Right lobe of liver (tissue), 6 donors: ENCODE measurements at places on chromosomes 6 and 20.
A peak's percentile ranks its signal among the peaks of the same experiment; 100 is the strongest.

DNA sequence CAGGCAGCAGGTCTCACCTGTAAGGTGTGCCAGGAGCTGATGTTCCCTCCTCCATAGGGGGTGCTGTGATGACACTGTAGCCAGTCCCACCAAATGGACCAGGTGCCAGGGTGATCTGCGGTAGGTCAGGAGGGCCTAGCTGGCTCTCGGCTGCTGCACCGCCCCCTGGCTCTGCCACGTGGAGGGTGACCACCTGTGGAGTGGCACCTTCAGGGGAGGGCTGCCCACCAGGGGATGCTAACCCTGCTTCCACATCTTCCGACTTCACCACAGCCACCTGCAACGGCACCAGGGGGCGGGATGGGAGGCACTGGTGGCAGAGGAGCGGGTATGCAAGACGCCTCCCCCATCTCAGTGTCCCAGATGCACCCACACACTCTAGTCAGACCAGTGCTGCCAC is 18.3 kb downstream of the ZNF335 start:
- DNase-seq, result no peak

GRCh38 chr20:1005452-1006027 is 3.4 kb upstream of the RSPO4 start:
- DNase-seq, result no peak

GRCh38 chr6:110731196-110731595 is 84.1 kb downstream of the CDK19 start:
- no peak for DNase-seq

DNA sequence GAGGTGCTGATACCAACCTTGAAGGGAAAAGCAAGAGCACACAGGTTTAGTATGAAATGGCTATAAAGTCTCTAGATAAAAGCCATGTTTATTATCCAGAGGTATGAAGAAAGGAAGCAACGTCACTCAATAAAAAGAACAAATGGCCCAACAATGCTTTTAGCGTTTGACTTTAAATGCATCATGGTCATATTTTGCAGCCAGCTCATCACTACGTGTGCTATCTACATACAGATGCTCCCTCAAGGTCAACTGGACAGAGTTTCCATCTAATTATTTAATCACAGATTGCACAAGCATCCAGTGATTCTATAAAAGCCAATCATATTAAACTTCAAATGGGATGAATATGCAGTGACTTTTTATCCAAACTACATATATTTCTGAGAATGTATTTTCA is 127.6 kb upstream of the SYNDIG1 start:
- no peak for DNase-seq

DNA sequence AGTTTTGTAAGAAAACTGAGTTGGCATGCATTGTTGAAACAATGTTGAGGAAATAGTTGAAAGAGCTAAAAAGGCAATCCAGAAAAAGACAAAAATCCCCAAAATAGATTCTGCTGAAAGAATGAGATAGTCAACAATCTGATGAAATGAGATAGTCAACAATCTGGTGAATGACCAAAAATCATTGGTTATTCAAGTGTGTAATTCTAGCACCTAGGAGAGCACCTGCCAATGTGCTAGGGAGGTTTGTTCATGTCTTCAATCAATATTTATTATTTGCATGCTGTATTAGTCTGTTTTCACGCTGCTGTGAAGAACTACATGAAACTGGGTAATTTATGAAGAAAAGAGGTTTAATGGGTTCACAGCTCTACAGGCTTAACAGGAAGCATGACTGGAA is 307.1 kb upstream of the HSF2 start:
- DNase-seq, result no peak

- DNase-seq, result no peak
Observed at GRCh38 chr20:1618954-1619540, 762 bp downstream of the SIRPB1 start.

DNA sequence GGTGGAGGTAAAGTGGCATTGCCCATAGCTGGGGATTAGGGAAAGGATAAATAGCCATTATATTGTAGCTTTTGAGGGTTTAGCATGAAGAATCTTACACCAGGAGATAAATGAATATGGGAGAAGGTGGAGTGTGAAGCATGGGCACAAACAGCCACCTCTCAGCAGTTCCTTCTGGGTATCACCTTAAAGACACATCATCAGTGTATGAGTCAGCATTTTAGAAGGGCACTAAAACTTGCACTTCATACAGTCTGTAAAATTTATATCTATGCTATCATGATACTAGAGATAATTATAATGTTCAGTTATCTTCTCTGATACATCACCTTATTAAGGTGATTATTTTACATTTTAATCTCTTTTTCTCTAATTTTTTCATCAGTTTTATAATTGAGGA is 25.3 kb downstream of the SLC35A1 start:
- no peak for DNase-seq

DNA sequence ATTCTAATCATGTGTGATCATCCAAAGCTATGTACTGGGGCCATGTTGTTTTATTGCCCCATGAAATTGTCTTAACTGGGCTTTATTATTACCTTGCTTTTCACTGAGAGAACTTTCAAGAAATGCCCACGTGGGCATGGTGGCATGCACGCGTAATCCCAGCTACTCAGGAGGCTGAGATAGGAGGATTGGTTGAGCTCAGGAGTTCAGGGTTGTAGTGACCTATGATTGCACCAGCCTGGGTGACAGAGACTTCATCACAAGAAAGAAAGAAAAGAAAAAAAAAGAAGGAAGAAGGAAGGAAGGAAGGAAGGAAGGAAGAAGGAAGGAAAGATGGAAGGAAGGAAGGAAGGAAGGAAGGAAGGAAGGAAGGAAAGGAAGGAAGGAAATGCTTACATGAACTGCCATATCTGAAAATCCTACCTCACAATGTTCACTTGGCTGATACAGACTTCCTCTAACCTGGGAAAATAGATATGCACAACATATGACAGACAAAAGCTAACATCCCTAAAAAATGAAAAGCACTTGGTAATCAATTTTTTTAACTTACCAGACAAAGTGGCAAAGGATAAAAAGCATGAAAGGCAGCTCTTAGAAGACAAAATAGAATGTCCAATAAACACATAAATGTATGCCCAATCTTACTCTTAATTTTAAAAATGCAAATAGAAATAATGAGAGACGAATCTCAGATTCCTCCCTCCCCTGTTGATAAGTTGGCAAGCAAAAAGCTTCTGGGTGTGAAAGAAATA is 25.5 kb upstream of the TMEM244 start:
- no peak for DNase-seq

GRCh38 chr6:115902436-115902835 is 158.3 kb downstream of the FRK start:
- no peak for DNase-seq

- peak; percentile 82 for DNase-seq
Observed at GRCh38 chr6:3835055-3835731, 14.0 kb upstream of the FAM50B start.

DNA sequence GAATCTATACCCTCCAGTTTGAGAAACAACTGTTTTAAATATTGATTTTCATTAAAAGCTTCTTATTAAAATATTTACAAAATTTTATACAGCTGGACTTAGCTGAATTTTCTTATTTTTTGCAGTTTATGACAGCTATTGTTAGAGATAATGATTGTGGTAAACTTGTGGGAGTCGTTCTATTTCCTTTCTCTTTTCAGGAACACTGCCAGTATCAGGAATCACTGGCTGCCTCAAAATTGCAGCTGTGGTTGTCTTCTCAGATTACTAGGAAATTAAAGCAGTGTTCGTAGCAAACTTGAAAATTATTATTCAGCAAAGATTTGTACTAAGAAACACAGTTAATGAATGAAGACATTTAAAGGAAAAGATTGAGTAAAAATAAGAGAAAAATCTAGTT is 311.0 kb downstream of the CENPW start:
- no peak for DNase-seq

DNA sequence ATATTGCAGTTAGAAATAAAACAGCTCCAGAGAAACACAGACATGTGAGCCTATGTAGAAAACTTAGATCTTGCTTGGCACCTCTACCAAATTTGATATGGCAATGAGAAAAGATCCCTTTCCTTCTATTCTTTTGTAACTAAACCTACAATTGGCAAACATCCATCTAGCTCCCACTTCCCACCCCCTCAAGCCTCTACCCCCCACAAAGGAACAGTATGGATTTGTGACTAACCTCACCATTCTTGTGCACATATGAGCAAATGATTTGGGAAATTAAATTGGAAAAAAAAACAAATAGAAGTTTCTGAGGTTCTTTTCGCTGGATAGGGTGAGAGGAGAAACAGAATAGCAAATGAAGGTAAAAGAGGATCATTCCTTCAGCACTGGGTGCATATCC is 85.8 kb upstream of the TIAM2 start:
- no peak for DNase-seq

- no peak for DNase-seq
Observed at GRCh38 chr6:30800871-30801270, 56.5 kb upstream of the IER3 start.

DNA sequence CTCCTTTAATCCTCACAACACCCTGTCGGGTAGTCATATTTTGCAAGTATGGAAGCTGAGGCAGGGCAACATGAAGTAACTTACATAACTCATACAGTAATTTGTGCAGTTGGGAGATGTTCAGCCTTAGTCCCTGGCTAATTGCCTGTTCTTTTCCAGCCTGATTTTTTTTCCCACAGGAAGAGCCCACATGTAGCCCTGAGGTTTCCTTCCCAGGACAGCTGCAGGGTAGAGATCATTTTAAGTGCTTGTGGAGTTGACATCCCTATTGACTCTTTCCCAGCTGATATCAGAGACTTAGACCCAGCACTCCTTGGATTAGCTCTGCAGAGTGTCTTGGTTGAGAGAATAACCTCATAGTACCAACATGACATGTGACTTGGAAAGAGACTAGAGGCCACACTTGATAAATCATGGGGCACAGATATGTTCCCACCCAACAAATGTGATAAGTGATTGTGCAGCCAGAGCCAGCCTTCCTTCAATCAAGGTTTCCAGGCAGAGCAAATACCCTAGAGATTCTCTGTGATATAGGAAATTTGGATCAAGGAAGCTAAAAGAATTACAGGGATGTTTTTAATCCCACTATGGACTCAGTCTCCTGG is 5.0 kb upstream of the BTN2A1 start:
- DNase-seq, result no peak
